Tibial nerve (tissue), 4 donors: ENCODE measurements at places on chromosomes 6 and 20.

GRCh38 chr6:77930952-77931351, 278.1 kb downstream of the MEI4 start:
- no peaks in the 10 kb centered on the region for H3K36me3 ChIP-seq
- no peak overlapping the region for H3K27ac ChIP-seq
- no peaks in the 10 kb centered on the region for H3K4me1 ChIP-seq
- no peaks in the 10 kb centered on the region for H3K27me3 ChIP-seq
- no peak overlapping the region for H3K4me3 ChIP-seq

DNA sequence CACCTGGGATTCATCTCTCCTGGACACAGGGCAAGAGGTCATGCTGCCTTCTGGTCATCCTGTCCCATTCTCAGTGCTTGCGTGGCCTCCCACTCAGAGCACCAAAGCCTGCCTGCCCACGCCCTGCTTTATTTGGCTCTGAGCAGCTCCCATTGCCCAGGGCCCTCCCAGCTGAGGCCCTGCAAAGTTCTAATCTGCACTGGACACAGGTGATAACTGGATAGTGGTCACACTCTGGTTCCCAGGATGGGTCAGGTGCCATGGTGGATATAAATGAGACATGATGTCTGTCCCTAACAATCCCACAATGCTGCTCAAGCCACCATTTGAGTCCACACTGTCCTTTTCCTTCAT, 39.5 kb downstream of the CPXM1 start:
- DNase-seq, result no peak
- H3K27me3 ChIP-seq, result peaks cover 56% of the 10 kb centered on the region
- no peak overlapping the region for H3K27ac ChIP-seq
- no peaks in the 10 kb centered on the region for H3K4me1 ChIP-seq
- H3K4me3 ChIP-seq, result no peak overlapping the region
- H3K36me3 ChIP-seq, result no peaks in the 10 kb centered on the region

DNA sequence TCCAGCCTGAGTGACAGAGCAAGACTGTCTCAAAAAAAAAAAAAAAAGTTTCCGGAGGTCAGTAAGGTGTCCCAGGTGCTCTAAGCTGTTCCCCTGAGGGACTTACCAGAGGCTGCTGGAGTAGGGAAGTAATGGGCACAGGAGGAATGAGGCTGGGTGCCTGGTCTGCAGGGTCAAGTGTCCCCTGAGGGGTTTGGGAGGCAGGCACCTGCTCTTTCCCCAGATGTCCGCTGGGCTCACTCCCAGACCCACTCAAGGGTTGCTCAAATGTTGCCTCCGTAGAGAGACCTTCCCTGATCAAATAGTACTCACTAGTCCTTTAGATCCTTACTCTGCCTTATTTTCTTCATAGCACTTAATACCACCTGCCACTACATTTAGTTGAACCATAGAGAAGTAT, 5.4 kb upstream of the MAPK13 start:
- H3K27ac ChIP-seq, result no peak overlapping the region
- no peak overlapping the region for H3K4me3 ChIP-seq
- no peaks in the 10 kb centered on the region for H3K4me1 ChIP-seq
- H3K36me3 ChIP-seq, result no peaks in the 10 kb centered on the region
- H3K27me3 ChIP-seq, result no peaks in the 10 kb centered on the region
- no peak for DNase-seq

DNA sequence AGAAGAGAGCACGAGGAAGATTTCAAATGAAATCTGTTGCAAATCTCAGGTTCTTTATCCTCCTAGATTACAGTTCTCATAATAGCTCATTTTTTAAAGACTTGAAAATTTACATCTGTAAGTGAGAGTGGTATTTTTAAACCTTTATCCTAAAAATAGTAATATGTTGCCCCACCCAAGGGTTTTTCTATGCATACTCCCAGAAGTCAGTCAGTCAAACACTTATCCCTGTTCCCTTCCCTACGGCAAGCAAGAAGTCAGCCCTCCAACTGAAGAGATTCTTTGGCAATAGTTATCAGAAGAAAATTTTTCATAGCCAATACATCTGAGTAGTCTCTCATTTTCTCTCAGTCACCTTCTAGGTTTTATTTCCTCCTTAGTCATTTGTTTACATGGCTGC, 24.1 kb downstream of the ELOVL4 start:
- no peaks in the 10 kb centered on the region for H3K4me1 ChIP-seq
- DNase-seq, result no peak
- H3K36me3 ChIP-seq, result no peaks in the 10 kb centered on the region
- no peak overlapping the region for H3K4me3 ChIP-seq

DNA sequence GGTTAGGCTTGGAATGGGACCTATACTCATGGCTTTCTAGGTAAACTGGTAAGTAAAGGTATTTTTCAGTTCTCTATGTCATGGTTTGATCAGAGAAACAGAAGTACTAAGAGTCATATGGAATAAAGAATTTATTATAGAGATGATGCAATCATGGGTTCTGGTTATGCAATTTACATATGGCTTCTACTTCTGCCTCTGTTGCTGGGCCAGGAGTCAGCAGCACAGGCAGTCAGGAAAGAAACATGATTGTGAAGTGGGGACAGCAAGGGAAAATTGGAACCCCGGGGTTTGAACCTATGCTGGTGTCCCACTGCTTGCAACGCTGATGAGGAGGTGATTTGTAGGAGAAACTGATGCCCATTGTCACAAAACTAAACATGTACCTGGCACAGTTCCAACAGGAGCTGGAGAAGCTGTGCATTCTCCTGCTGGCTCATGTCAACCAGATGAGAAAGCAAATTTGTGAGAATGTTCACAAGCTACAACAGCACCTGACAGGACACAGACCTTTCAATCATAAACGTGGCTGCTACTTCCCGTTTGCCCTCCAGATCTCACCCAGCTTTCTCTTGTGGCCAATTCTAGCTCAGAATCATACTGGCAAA, 887.1 kb downstream of the TFAP2A start:
- no peak for DNase-seq
- no peaks in the 10 kb centered on the region for H3K36me3 ChIP-seq
- H3K4me1 ChIP-seq, result no peaks in the 10 kb centered on the region
- H3K4me3 ChIP-seq, result no peak overlapping the region

DNA sequence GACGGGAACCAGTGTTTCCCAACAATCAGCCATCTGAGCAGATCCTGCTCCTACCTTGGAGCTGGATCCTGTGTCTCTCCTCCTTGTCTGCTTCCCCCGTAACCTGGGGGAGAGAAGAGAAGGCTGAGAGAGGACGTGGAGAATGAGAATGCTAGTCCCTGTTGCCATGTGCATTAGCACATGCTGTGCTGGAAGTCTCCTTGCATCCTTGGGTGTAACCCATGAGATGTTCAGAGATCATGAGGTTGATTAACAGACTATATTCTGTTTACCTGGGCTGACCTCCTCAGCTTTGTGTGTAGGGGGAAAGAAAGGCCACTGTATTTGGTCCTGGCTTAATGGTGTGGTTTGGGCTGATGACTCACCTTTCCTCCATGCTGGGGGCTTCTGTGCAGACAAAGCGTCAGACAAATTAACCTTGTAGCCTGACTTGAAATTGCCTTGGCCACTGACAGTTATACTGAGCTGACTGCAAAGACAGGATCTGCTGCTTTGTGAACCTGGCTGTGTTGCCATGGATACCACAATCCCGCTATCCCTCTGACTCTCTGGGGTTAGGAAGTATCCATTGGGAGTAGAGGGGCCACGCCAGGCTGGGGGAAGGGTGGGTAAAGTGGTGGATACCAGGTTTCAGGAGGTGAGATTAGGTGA, 243.7 kb upstream of the CHD6 start:
- H3K4me1 ChIP-seq, result no peaks in the 10 kb centered on the region
- H3K36me3 ChIP-seq, result no peaks in the 10 kb centered on the region
- no peak overlapping the region for H3K27ac ChIP-seq

DNA sequence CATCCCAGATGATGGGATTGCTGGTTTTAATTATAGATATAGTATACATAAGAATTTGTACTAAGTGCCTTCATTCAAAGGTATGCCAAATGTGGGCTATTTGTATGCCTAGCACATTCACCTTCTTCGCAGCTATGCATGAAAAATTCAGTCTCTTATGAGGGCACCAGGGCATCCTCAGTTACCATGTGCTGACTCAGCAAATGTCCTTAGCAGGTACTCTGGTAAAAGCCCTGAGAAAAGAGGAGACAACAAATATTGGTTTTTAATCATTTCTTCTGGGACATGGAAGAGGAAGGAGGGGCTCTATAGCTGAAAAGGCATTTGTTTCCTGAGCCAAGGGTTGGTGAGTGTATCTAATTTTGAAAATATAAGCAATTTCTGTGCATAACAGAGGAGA, 258.1 kb upstream of the BMP2 start:
- H3K36me3 ChIP-seq, result no peaks in the 10 kb centered on the region
- H3K4me1 ChIP-seq, result no peaks in the 10 kb centered on the region
- no peaks in the 10 kb centered on the region for H3K27me3 ChIP-seq
- H3K27ac ChIP-seq, result no peak overlapping the region
